ENCODE measurements at places on chromosomes 1 and 21.

GRCh38 chr21:18155508-18156193 lies 89.0 kb upstream of the CHODL start:
- no peak for DNase-seq

GRCh38 chr21:26962621-26963181 lies 4.2 kb downstream of the ADAMTS5 start:
- no peak for DNase-seq

- no peak for DNase-seq
Observed at GRCh38 chr1:241157435-241157834, 199.6 kb downstream of the RGS7 start.

DNA sequence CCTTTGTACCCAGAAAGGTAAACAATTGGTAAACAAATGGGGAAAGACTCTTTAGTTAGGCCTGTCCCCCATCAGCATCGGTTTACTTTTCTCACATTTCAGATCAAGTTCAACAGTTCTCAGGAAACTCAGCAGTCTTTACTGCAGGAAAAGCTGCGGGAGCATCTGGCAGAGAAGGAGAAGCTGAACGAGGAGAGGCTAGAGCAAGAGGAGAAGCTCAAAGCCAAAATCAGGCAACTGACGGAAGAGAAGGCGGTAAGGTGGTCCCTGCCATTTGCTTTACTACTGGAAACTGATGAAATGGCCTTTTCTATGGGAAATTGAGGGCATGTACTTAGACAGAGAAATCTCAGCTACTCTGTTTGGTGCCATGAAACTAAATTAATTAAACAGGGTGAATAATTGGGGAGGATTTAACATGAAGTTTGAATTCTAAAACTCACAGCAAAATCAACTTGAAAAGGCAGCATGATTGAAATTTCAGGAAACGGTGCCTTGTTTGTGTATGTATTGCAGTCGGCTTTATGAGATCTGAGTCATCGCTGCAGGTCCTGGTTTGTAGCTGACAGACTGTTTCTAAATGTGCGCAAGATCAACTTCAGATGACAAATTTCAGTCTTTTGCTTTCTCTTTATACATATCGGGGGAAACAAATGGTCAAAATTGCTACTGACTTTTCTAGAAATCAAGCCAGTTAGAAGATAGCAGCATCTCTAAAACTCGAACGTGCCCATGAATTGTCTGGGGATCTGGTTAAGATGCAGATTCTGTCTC lies 67.9 kb upstream of the EFHD2 start:
- DNase-seq, result no peak

GRCh38 chr1:149888999-149889289 lies 10.4 kb upstream of the BOLA1 start:
- no peak for DNase-seq

- no peak for DNase-seq
Observed at GRCh38 chr21:35381743-35382310, 332.7 kb upstream of the RUNX1 start.

DNA sequence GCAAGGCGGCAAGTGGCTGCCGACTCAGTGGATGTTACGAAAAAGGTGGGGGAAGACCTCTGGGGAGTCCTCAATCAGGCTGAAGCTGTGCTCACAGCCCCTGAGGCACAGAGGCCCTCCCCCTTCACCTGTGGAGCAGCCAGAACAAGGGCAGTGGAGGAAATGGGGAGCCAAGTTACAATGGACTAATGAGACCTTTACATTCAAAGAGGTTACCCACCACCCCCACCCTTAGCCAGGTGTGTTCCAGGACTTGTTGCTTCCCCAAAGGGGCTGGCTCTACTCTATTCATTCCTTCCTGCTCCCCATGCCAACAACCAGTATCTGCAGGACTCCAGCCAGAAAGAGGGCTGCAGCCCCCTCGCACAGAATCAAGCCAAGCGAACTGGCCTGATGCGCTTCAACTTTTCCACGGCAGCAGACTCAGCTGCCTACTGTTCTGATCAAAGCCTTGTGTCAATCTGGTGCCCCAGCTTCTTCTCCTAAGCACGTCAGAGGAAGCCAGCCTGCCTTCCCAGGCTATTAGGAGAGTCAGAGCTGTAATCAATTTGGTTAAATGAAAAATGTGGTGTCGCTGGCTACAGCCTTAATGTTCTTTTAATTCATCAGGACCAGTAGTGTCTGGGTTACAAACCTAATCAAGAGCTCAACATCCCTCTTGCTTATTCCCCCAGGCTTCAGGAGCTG lies 1.8 kb upstream of the SYT2 start:
- no peak for DNase-seq

DNA sequence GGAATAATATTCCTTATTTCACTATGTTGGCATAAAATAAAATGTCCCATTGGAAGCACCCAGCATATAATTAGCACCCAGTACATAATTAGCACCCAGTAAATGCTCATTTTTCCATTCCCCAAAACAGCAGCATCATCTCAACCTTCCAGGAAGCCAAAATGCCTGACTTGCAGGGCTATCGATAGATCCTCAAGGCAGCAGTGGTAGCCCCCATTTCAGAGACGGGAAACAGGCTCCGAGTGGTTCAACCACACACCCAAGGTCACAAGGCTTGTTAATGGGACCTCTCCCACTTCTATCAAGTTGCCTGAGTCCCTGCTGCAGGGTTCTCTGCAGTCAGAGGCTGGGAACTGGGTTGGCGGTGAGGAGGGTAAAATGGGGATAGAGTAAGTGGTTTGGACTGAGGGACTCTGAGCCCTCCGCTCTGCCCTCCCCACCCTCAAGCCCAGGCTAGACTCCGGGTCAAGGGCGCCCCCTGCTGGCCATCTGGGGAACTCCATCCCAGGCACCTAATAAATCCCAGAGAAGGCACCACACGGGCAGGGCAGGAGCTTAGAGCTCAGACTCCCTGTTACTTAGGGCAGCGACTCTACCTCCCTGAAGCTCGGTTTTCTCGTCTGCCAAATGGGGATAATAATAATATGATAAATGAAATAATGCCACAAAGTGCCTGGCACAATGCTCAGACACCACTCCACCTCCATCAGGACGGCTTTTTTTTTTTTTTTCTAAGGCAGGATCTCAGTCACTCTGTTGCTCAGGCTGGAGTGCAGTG lies 21.9 kb upstream of the LAPTM5 start:
- no peak for DNase-seq

- DNase-seq, result no peak
Observed at GRCh38 chr1:41416552-41417334, 55.5 kb downstream of the FOXO6 start.

GRCh38 chr1:216846339-216846738 lies 123.1 kb upstream of the ESRRG start:
- no peak for DNase-seq

GRCh38 chr1:84143796-84144565 lies at the start of gene PRKACB:
TSS of gene PRKACB (plus strand) at chr1:84144271. CDS start at chr1:84144362, 91 bp downstream.
- DNase-seq, result no peak

GRCh38 chr1:190540366-190540765 lies 62.7 kb upstream of the BRINP3 start:
- no peak for DNase-seq

GRCh38 chr1:244941121-244941520 lies 76.8 kb upstream of the HNRNPU start:
- DNase-seq, result no peak

DNA sequence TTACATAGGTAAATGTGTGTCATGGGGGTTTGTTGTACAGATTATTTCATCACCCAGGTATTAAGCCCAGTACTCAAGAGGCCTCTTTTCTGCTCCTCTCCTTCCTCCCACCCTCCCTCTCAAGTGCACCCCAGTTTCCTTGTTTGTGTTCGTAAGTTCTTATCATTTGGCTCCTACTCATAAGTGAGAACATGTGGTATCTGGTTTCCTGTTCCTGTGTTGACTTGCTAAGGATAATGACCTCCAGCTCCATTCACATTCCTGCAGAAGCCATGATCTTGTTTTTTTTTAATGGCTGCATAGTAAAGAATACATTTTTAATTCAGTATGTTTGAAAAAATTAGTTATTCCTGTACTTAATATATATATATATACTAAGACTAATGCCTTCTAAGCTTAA lies 107.7 kb downstream of the CLDN17 start:
- DNase-seq, result no peak

DNA sequence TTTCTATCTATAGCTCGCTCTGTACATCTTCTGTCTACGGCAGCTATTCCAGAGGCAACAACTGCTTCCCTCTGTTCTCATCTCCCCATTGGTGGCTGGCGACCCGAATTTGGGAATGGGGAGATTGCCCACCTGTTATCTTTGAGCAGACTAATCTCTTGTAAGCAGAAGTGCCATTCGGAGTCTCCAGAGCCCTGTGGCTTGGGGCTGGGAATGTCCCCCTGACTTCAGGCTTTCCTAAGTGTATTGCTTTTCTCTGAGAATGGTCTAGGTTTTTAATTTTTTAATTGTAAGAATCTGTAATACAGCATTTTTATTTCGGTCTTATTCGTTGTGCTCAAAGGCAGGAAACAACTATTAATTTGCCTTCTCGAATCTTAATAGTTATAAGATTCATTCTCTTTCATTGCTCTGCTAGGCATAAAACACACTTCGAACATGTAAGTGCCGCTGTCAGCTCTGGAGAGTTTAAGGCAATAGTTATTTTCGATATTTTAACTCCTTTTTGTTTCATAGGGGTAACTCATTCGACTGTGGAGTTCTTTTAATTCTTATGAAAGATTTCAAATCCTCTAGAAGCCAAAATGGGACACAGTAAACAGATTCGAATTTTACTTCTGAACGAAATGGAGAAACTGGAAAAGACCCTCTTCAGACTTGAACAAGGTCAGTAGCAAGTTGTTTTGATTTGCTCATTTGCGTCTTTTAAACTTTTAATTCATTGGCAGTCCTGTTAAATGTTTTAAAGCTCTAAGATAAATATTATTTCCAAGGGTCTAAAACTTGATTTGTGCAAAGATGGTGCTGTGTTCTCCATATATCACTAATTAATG lies 514 bp downstream of the AGL start:
- DNase-seq, result no peak
